ENCODE measurements at places on chromosomes 3 and 15.

GRCh38 chr3:184183679-184184078 lies 2.3 kb upstream of the ABCF3 start:
- no peak for DNase-seq

GRCh38 chr15:45441686-45442085 lies 63.3 kb upstream of the GATM start:
- DNase-seq = no peak

- no peak for DNase-seq
These were observed 54.4 kb downstream of the CCDC66 start for GRCh38 chr3:56611364-56611763.

- DNase-seq = no peak
These were observed 173.9 kb upstream of the ICE2 start for GRCh38 chr15:60652870-60653269.
